ENCODE measurements at places on chromosomes 2 and 18.

- no peak for DNase-seq
Measured at GRCh38 chr2:193808877-193809276, 1614.1 kb upstream of the TMEFF2 start.

DNA sequence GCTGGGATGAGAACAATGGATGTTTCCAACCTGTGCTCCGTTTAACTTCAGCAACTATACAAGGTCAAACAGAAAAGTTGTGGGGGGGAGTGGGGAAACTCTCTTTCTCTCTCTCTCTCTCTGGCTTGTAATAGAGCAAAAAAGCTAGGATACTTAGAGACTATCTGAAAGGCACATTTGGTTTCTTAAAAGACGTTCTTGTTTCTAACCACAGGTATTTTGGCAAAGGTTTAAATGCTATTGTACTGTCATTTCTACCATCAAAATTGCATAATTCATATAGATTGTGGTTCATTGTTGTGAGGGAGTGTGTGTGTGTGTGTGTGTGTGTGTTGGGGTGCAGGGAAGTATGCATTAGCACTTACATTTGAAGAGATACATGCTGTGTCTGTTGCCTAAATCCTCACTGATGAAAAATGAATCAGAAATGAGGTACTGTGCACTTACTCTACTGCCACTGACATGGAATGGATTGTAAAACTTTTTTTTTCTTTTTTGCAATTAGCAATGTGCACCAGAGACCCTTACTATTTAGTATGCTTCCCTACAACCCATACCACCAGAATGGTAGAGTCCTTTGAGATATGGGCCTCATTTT lies 841.0 kb upstream of the PIK3C3 start:
- no peak for DNase-seq

- DNase-seq = no peak
Measured at GRCh38 chr2:11546072-11546471, 12.2 kb downstream of the GREB1 start.

DNA sequence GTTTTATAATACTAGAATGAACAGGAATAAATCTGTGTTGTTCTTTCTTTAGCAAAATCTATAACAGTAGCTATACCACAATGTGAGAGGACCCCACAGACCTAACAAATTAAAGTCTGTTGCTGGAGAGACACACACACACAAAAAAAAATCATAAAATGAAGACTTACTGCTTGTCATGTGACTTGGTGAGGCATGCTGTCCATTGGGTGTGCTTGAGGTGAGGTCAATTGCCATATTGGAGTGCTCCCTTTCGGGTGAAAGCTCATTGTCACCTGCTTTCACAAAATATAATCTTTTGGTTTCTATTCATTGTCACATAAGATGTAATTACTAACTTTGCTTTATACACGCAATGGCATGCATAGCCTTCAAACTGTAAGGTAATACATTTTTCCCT lies 3.9 kb downstream of the IKZF2 start:
- no peak for DNase-seq

- no peak for DNase-seq
Measured at GRCh38 chr2:41283079-41283775, 764.6 kb upstream of the PKDCC start.

GRCh38 chr2:167335541-167335992 lies 447.3 kb downstream of the XIRP2 start:
- DNase-seq = no peak

DNA sequence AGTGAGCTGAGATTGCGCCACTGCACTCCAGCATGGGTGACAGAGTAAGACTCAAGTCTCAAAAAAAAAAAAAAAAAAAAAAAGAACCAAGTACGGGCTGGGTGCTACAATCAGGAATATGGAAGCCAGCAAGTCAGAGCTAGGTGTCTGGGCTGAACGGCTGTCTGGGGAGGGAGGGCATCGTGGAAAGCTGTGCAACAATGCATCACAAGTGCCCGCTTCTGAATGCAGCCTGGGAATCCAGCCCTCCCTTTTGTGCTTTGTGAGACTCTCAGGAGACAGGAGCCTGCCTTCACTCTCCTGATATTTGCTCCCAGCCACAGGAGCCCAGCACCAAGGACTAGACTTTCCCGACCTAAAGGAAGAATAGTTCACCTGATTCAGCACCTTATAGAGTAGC lies 124.9 kb upstream of the SMAD2 start:
- no peak for DNase-seq

- DNase-seq = no peak
Measured at GRCh38 chr2:29462293-29462692, 347.1 kb downstream of the CLIP4 start.

GRCh38 chr18:44826418-44827259 lies 146.0 kb downstream of the SETBP1 start:
- DNase-seq = no peak

DNA sequence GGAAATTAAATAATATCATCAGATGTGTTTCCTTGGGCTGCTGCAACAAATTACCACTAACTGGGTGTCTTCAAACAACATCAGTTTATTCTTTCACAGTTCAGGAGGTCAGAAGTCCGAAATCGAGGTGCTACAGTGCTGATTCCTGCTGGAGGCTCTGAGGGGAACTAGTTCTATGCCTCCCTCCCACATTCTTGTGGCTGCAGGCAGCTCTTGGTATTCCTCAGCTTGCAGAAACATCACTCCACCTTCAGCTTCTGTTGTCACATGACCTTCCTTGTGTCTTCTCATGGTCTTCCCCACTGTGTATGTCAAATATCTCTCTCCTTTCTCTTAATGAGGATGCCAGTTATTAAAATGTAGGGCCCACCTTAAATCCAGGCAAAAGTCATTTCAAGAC lies 29.3 kb upstream of the DCC start:
- no peak for DNase-seq

GRCh38 chr2:223093436-223094241 lies 41.6 kb downstream of the KCNE4 start:
- DNase-seq = no peak

DNA sequence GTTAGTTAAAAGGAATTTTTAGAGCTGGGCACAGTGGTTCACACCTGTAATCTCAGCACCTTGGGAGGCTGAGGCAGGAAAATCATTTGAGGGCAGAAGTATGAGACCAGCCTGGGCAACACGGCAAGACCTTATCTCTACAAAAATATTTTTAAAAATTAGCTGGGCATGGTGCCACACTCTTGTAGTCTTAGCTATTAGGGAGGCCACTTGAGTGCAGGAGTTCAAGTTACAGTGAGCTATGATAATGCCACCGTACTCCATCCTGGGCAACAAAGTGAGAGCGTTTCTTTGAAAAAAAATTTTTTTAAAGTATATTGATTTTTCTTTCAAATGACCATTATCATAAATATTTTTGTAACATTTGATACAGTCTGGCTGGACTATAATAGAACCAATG lies 93.6 kb upstream of the FAM117B start:
- no peak for DNase-seq

DNA sequence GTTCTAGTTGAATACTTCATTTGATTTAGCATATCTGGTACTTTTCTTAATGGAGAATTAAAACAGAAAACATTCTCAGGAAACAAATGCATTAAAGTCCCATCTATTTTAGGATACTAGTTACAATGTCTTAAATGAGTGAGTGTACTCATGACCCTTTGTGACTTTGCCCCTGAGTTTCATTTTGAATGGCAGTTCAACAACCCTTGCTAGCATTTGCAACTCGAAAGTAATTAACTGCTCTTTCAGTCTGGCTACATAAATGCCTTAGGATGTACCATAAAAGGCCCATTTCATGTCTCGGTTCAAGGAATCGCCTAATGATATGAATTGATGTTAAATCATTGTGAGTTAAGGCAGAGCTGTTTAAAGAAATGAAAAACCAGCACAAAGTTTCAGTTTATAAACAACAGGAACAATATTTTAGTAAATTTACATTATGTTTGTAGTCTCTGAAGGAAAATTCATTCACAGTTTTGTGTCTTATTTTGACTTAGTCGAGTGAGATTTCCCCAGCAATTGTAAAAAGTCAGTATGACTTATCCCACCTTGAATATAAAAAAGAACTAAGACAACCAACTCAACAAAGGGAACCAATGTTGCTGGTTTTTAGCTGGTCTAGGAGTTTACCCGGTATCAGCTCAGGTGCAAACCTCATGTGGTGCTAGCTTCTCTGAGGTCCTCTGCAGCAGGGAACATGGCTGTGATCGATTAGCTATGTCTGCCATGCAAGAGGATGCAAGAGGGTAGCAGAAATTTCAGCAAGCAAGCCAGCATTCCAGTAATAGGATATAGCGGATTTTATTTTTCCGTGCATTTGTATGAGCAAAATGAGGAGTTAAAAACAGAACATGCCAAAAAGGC lies 386.2 kb downstream of the PTPRM start:
- DNase-seq = no peak

Data from nephron progenitor cell (in vitro differentiated cells).